ENCODE measurements at places on chromosomes 7 and 10.

DNA sequence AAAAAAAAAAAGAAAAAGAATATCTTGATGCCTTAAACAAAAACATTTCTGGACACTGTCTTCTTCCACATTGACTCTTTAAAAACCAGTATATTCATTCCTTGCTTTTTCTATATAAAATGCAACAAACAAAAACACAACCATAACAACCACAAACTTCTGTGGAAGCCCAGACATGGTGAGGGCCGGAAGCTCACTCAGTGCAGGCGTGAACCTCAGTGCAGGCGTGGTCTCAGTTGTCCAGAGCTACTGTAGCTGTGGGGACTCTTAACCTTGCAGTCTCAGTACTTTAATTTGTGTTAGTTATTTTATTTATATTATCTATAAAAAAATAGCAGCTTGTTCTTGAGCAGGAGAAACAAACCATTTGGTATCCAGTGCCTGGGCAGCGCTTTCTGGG, 131.8 kb downstream of the DOCK1 start:
- DNase-seq: no peak

- DNase-seq: no peak
Observed at GRCh38 chr10:101986624-101986971, 69.4 kb downstream of the ARMH3 start.

GRCh38 chr7:44145479-44145968, 4.4 kb upstream of the MYL7 start:
- no peak for DNase-seq

GRCh38 chr7:5214641-5215040, 24.6 kb downstream of the WIPI2 start:
- DNase-seq: no peak

- no peak for DNase-seq
Observed at GRCh38 chr7:42065942-42066341, 171.1 kb downstream of the GLI3 start.
